ENCODE measurements at places on chromosomes 1 and 21. TPM values are rescaled to one million over a fixed set of nuclear protein-coding genes. Genes with fewer than 3 reads are reported as not detected.

DNA sequence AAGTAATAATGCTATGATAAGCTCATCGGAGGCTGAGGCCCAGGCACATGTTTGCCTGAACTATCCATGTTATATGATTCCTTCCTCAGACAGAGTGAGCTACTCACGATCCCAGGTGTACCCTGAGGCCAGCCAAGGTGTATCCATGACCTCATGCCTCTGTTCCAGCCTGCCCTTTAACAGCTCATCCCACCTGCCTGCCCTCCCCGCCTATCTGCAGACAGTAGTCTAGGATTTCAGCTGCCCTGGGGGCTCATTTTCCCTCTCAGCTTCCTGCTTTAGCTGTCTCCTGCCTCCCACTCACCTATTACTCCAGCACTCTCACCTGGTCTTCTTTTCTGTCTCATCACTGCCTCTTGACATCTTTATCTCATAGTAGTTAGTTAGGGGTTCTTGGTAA is 1.9 kb upstream of the IL24 start:
- no peak for DNase-seq

GRCh38 chr1:82387012-82387366 is 586.3 kb downstream of the ADGRL2 start:
- DNase-seq = no peak

S100A7A gene
- not detected for total RNA-seq

GRCh38 chr1:115310581-115311473 is 27.2 kb downstream of the NGF start:
- DNase-seq = no peak

HCN3 gene
- 4.4 TPM for total RNA-seq

GRCh38 chr21:36841866-36842265 is 124.6 kb downstream of the HLCS start:
- no peak for DNase-seq

- no peak for DNase-seq
Observed at GRCh38 chr1:80799457-80799856, 1001.3 kb upstream of the ADGRL2 start.

DNA sequence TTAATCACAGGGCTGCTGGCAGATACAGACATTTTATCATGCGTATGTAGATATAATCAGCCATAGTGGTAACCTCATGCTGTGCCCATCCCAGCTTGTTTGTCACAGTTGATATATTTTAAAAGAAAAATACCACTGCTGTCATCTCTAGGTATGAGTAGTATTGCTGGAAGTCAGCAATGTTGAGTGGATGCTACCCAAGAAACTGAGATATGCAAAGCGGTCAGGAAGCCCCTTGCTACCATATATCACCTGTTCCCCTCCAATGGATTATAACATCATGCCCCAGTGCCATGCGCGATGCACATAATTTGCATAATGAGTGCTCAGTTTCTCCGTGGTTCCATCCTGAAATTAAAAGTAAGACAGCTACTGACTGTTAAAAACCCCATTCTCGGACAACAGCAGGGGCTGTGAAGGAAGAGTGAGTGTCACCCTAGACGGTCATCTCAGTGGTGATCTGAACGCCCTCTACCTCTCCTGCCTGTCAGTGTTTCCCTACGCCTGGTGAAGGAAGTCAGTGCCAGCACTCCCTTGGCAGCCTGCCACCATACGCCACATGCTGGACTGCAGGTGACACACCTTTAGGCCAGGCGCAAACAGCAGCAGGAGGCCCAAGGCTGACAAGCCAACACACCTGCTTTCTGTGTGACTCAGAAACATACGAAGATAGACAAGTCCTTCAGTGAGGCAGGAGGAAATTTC is 2.7 kb downstream of the IL10RB start:
- DNase-seq = no peak

- DNase-seq = peak; percentile 8
Observed at GRCh38 chr1:109757936-109758786, 5.6 kb downstream of the EPS8L3 start.

- no peak for DNase-seq
Observed at GRCh38 chr1:33191731-33192275, 10.0 kb upstream of the TRIM62 start.

DNA sequence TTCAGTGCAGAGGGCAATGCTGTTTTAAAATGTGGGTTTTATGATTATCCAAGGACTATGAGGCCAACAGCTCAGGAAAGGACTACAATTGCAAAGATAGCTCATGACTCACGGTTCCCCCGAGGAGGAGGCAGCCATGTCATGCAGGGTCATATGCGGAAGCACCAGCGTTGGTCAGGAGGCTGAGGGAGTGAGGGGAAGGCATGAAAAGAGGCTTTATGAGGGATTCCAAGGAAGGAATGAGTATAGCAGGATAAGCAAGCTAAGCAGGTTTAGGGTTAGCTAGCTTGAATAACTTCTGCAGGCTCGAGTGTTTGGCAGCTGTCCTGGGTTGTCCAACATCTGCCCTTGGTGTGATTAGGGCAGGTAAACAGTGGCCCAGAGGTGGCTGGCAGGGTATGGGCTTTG is 495.1 kb downstream of the SETD4 start:
- DNase-seq = no peak

DNA sequence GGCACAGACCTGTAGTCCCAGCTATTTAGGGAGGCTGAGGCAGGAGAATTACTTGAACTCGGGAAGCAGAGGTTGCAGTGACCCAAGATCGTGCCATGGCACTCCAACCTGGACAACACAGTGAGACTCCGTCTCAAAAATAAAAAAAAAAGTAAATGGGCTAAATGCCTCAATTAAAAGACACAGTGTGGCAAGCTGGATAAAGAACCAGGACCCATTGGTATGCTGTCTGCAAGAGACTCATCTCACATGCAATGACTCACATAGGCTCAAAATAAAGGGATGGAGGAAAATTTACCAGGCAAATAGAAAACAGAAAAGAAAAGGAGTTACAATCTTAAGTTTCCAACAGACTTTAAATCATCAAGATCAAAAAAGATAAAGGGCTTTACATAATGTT is 40.3 kb downstream of the ACBD6 start:
- no peak for DNase-seq

GRCh38 chr1:226187019-226187322 is 430 bp upstream of the ACBD3 start:
- no peak for DNase-seq

DNA sequence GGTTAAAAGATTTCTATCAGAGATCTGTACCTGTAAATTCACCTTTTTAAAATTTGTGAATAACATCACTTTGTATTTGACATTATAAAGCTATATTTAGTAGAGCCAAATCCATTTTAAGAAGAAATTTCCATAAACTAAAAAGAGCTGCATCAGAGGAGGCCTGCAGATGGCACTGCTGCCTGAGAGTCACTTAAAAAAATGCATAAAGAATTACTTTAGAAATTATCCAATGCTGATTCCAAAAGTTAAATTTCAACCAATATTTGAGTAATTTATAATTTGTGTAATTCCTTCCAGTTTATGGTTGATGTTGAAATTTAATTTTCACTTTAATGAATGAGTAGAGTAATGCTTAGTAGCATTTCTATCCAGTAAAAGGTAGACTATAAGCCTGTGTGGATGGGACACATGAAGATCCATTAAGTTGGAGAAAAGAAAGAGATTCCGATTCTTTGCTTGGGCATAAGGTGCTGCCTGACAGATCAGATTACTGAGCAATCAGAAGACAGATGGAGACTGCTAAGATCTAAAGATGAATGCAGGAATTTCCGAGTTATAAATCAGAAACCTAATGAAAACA is 20.7 kb upstream of the RPE65 start:
- DNase-seq = no peak

- DNase-seq = peak; percentile 36
Observed at GRCh38 chr1:8560611-8561544, 243.0 kb downstream of the SLC45A1 start.

GRCh38 chr1:178055779-178056471 is 38.0 kb upstream of the RASAL2 start:
- no peak for DNase-seq

VWA5B1 gene
- total RNA-seq = not detected

- DNase-seq = peak; percentile 60
Observed at GRCh38 chr1:11930571-11931445, 3.7 kb upstream of the PLOD1 start.

OVAAL gene
- total RNA-seq = not detected

TTC24 gene
- total RNA-seq = not detected

GRCh38 chr21:42212266-42212665 is 6.7 kb upstream of the ABCG1 start:
- no peak for DNase-seq

- DNase-seq = no peak
Observed at GRCh38 chr21:43667191-43667904, 8.0 kb downstream of the RRP1B start.

DNA sequence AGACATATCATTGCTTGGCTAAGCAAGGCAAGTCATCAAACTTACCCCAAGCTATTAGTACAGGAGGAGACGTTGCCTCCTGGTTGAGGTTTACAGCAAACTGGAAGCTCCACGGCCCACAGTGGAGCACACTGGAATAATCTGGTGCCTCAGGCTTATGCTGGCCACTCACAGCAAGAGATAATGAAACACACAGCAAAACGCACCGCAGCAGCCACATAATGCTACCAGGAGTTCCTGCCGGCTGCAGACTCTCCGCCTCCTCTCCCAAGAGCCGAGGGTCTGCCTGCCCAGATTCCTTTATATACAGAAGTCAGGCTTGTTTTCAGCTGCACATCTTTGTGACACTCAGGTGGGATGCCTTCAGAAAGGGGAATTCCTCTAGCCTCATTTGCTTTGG is 306 bp downstream of the ZP4 start:
- DNase-seq = no peak

DNA sequence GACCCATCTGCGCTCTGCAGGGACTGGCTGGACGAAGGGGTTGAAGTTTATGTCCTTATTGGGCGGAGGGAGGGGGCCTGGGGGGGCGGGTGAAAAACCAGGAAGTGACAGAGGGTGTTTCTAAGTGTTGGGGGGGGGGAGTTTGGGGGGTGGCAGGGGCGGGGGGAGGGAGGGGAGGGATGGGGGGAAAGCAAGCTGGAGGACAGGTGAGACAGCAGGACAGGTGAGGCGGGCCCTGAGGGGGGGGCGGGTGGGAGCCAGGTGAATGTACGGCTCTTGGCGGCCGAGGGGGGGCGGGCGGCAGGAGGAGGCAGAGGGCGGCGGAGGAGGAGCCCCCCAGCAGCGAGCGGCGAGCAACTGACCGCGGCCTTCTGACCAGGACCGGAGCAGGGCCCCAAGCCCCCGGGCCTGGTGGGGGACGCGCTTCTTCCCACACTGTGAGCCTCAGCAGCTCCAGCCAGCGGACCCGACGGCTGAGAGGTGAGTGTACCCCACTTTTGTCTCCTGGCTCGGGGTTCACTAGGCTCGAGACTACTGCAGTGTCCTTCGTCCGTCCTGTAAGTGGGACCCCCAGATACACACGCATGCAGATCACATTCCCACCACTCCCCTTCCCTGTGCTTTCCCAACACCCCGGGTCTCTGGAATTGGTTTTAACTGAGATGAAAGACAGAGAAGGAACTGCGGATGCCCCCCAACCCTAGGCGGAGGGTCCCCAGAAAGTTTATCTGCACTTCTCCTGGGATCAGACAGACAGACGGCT is at the start of gene ZBTB7B:
Gene ZBTB7B (plus strand): TSS at position 339 of the 763 bp plus-strand sequence. CDS start 11,859 bp downstream, outside the sequence.
- DNase-seq = peak; percentile 56

NEGR1 gene
- 8.5 TPM for total RNA-seq

HS2ST1 gene
- total RNA-seq = 18.7 TPM

DNA sequence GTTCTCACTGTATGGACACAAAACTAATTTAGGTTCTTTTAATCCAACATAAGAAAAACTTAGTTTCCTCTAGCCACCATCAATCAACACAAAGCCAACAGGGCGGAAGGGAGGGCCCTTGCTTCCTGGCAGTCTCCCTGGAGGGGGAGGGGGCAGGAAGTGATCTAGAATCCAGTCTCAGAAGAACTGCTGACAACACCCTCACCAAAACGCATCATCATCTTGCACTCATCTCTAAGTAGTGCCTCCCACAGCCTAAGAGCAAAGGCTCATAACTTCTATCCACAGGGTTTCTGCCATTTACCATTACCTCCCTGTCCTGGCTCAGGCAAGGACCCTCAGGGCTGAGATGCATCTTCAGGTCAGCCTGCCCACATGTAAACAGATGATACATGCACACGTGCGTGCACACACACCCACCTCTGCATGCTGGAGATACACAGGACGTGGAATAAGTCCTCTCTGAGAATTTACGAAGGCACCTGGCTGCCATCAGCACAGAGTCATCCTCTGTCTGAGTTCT is 20.5 kb downstream of the HIVEP3 start:
- DNase-seq = no peak

- DNase-seq = no peak
Observed at GRCh38 chr1:55793856-55794255, 578.7 kb upstream of the USP24 start.

KRTAP19-3 gene
- not detected for total RNA-seq

RAB42 gene
- total RNA-seq = 0.94 TPM

EPHB2 gene
- total RNA-seq = 35.7 TPM

DNA sequence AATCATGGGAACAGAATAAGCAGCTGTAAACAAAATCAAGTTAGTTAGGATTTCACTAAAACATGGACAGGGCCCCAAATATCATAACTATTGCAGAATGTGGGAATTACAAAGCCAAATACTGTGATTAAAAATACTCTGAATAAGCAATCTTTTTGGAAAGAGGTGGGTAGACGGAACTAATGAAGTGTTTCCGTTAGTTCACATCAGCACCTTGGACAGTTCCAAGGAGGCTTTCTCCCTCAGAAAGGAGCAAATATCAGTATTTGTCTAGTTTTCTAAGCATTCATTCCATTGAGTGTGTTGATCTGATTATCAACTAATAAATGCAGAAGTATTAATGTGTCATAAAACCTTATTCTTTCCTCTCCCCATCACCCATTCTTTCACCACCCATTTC is 97.4 kb downstream of the FAM78B start:
- no peak for DNase-seq

DNA sequence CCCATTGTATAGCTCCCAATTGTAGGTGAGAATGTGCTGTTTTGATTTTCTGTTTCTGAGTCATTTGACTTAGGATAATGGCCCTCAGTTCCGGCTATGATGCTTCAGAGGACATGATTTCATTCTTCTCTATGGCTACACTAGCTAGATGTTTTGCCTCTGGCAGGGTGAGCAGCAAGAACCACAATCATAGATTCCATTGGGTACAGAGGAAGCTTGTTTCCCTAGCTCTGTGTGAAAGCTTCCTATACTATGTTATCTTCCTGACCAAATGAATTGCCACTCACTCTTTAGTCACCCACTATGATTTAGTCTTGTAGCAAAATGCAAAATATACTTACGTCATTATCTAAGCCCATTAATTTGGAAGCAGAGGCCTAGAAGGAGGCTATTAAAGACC is 616.3 kb downstream of the PLA2G4A start:
- no peak for DNase-seq
